ENCODE measurements at places on chromosomes 11 and 22.

GRCh38 chr11:127233998-127234397 is 233.4 kb upstream of the KIRREL3 start:
- DNase-seq: no peak

DNA sequence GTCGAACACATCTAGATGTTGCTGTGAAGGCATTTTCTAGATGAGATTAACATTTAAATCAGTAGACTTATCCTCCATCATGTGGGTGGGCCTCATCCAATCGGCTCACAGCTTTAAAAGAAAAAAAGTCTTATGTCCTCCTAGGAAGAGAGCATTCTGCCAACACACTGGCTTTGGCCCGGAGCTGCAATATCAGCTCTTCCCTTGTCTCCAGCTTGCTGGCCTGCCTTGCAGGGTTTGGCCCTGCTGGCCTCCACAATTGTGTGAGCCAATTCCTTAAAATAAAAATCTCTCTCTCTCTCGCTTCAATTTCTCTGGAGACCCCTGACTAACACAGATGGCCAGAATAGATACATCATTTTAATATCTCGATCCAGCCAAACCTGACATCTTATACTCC is 13.1 kb upstream of the ABCC8 start:
- no peak for DNase-seq

DNA sequence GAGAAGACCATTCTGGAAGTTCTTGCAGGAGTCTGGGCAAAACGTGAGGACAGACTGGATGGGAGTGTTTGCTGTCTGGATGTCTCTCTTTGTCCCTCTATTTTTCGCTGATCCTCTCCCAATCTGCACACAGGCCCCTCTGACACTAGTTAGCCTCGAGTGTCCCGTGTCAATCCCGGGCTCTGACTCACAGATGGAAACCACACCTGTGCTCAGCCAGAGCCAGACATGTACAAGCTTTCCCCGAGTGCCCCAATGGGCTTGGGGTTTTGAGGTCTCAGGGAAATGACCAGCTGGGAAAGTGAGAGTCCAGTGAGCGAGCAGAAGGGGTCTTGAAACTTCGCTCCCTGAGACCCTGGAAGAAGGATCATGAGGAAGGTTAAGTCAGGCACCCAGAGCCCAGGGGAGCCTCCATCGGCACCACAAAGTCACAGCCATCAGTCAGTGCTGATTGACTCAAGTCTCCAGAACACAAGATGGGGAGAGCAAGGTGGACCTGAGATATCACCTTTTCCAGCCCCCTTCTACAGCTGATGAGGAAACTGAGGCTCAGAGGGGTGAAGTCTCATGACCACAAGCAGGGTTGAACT is 13.9 kb downstream of the APOL2 start:
- DNase-seq: no peak

GRCh38 chr11:17601676-17602075 is 54.6 kb downstream of the OTOG start:
- no peak for DNase-seq

DNA sequence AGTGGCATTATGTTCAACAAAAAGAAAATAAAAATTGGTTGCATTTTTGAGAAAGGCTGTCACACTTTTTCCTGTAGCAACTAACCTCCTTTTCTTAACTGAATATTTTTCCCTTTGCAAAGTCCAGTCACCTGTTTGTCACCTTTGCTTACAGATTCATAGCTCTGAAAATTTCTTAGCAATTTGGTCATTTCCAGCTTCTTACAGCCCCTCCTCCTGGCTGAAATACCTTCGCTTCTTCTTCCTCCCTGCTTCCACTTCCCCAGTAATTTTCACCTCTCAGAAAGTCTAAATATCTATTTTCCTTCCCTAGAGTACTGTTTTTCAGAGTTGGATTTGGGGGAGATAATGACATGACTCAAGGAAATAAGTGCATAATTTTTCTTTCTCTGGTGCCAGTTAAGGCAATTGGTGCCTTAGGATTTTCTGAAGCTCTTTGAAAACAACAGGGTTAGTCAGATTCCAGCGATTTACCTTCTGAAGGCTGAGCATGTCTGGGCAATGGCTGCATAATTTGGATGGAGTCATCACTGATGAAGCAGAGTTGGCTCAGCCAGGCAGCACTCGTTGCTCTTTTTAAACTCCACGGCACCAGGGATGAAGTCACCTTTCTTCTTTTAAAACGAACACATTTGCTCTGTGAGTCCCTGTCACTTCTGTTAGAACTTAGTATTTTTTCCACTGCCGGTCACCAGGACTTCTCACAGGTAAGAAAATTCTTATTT is 62.1 kb upstream of the AMOTL1 start:
- no peak for DNase-seq

GRCh38 chr11:47052165-47052564 is 115.6 kb downstream of the CSTPP1 start:
- no peak for DNase-seq

GRCh38 chr22:24521791-24522245 is 26.7 kb downstream of the UPB1 start:
- no peak for DNase-seq

- no peak for DNase-seq
Measured at GRCh38 chr11:69711822-69712801, 8.3 kb upstream of the FGF19 start.

GRCh38 chr11:91160661-91161060 is 937.8 kb upstream of the CHORDC1 start:
- DNase-seq: no peak

- DNase-seq: no peak
Measured at GRCh38 chr11:88553204-88553603, 215.7 kb upstream of the CTSC start.

DNA sequence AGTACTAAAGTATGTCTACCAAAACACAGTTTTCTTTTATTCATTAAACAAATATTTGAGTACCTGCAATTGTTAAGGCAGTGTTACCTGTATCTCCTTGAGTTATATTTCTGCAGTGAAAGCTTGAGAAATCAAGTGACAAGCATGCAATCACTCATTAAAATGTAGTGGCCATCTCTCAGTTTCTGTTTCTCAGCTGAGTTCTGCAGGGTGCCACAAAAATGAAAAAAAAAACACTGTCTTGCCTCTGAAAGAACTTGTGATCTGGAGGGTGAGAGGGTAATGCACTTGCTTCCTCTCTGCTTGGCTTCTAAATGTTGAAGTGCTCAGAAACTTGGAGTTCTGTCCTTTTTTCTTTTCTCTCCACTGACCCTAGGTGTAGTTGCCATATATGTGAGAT is 6.8 kb downstream of the QSER1 start:
- no peak for DNase-seq

DNA sequence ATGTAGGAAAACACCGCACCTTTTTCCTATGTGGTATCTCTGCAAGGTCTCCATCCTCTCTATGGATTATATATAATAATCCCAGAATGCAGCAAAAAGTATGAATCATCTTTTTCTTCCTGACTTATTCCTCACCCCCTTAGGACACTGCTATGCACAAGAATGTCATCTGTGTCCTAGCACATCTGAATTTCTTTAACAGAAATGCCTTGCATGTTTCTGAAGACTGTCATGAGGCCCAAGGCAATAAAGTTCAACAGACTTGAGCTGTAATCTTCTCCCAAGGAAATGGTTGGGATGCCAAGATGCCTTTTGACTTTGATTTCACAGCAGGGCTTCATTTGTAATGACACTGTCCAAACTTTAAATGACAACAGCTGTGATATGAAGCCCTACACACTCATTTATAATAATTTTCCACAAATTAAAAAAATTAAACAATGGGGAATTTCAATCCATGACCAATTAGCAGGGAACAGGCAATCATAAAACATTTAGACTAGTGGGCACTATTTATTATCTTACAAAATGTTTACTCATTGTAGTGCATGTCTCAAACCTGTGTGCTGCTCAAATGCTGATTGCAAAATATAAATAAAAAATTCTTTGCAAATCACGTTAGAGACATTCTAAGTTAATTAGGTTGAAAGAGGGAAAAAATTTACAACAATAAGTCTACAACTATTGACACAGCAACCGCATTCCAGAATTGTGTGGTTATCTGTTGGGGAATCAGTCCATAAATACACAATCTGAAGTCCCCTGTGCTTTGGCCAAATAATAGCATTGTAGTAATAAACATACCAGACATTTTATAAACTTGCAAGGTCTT is 242.3 kb downstream of the SWAP70 start:
- no peak for DNase-seq

- DNase-seq: no peak
Measured at GRCh38 chr11:24932110-24933000, 435.5 kb downstream of the LUZP2 start.

DNA sequence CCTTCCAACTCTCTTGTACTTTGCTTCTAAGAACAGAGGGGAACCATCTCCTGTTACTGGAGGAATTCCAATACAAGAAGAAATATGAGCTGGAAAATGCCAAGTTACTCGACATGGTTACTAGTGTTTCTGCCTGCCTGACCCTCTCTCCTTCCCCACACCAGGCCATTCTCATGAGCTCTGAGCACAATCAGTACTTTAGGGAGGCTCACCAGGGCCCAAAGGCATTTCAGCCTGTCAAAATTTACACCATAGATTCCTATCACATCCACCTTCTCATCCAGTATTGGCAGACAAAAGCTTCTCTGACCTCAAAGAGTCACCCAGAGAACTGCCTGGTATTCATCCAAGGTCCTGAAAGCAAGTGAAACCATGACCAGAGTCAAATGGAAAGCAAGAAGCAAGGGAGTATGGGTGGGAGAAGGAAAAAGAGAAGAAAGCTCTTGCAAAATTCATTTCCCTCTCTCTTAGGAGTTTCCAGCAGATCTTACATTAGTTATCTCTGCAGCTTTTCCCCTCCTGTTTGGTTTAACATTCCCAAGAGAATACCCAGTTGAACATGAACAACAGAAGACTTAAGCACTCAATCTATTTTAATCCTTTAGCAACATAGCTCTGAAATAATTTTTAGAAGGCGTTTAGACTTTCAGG is 58.7 kb upstream of the NCAM1 start:
- no peak for DNase-seq

DNA sequence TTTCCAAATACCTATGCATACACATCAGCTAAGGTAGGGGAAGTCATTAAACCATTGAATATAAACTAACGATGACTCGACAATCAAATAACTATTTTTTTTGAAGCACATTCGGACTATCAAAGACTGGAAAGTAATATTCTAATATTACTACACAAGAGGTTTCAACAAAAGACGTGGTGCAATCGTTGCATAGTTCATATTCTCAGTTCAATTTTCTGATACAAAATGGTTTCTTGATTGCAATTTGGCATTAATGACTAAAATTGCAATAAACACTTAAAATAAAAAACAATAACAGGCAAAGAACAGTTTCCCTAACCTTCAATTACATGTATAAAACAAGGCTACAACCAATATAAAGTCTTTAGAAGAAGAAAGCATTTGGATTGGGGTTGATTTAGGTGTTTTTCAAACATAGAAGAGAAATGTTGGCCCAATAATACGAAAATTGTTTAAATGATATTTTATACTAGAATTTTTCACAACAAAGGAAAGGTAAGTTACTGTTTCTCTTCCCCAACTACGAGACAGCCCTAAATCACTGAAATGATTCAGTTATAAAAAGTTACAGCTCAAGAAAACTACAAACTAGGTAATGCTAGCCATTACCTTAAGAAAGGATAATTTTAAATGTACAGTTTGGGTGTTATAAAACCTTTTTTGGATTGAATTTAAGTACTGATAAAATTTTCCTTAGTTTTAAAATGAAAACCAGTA is 17.6 kb downstream of the BLID start:
- no peak for DNase-seq

- DNase-seq: no peak
Measured at GRCh38 chr11:117870103-117870952, 6.1 kb downstream of the FXYD6 start.

GRCh38 chr11:102423936-102424335 is 28.6 kb downstream of the TMEM123 start:
- no peak for DNase-seq

GRCh38 chr11:69398529-69399492 is 82.7 kb upstream of the LINC01488 start:
- DNase-seq: no peak

GRCh38 chr11:130442737-130443136 is 5.7 kb upstream of the ADAMTS15 start:
- no peak for DNase-seq

GRCh38 chr11:25992294-25992693 is 339.6 kb upstream of the ANO3 start:
- no peak for DNase-seq

GRCh38 chr11:7977232-7977917 is 9.8 kb upstream of the EIF3F start:
- no peak for DNase-seq

- no peak for DNase-seq
Measured at GRCh38 chr11:46270684-46271083, 6.8 kb upstream of the CREB3L1 start.

DNA sequence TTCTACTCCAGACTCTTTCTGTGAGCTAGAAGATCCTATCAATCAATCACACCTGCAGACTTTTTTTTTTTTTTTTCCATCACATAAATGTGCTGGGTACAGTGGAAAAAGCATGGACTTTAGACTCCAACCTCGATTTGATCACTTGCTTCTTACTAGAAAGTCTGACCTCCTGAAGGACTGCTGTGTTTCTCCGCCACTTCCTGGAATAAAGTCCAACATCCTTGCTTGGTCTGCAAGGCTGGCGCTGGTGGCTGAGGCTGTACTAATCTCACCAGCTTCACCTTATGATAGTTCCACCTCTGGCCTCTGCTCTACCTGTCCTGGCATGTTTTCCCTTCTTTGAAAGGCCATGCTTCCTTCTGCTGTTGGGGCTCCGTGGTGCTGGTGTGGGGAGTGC is 60.9 kb upstream of the SESN3 start:
- DNase-seq: no peak

GRCh38 chr11:61076506-61077304 is 25.6 kb upstream of the CD5 start:
- DNase-seq: no peak

GRCh38 chr11:27094120-27094519 is 53.5 kb downstream of the BBOX1 start:
- DNase-seq: no peak

GRCh38 chr11:128161436-128161835 is 425.9 kb downstream of the ETS1 start:
- no peak for DNase-seq

- DNase-seq: no peak
Measured at GRCh38 chr22:22235558-22235957, 9.0 kb upstream of the VPREB1 start.

DNA sequence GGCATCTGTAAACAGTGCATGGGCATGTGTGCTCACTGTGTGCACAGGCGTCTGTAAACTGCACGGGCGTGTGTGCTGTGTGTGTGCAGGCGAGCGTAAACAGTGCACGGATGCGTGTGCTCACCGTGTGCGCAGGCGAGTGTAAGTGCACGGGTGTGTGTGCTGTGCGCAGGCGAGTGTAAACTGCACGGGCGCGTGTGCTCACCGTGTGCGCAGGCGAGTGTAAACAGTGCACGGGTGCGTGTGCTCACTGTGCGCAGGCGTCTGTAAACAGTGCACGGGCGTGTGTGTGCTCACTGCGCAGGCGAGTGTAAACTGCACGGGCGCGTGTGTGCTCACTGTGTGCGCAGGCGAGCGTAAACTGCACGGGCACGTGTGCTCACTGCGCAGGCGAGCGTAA is 22.4 kb downstream of the RNH1 start:
- no peak for DNase-seq

GRCh38 chr22:36110306-36110881 is 50.2 kb downstream of the APOL3 start:
- DNase-seq: no peak

GRCh38 chr11:8649361-8649760 is 33.1 kb downstream of the TRIM66 start:
- no peak for DNase-seq

Measured in amygdala (tissue), 56 donors.